Activated effector memory CD4-positive, alpha-beta T cell treated with Interleukin-2 at 50 U/mL for 16 hours (primary cell): ENCODE measurements at places on chromosomes 5 and 9.

DNA sequence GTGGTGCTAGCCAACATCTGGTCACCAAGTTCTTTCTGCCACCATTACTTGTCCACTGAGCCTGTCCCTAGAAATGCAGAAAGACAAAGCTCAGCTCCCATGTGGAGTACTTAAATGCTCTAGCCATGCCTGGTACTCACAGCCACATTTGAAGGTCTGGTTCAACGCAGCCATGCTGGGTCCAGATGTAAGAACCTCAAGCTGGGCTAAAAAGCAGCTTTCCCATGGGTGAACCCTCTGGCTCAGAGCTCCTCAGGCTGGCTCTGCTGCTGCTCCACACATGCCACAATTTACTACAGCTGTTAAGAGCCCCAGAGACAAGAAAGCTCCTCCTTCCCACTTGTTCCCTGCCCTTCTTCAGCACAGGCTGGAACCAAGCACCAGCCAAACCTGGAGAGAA, 97.1 kb upstream of the LRRTM2 start:
- no peak for DNase-seq

DNA sequence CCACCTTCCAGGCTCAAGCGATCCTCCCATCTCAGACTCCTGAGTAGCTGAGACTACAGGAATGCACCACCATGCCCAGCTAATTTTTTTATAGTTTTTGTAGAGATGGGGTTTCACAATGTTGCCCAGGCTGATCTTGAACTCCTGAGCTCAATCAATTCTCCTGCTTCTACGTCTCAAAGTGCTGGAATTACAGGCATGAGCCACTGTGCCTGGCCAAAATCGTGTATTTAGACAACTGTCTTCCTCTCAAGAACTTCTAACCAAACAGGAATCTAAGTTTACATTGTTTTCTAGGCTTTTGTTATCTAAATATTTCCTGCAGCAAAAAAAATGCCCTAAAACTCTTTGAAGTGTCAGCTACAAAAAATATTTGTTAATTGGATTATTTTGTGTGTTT, 78.8 kb downstream of the NLN start:
- no peak for DNase-seq

GRCh38 chr5:154620411-154620810, 134.8 kb upstream of the LARP1 start:
- DNase-seq, result no peak

- no peak for DNase-seq
Observed at GRCh38 chr5:32100691-32101302, 73.3 kb downstream of the GOLPH3 start.

- DNase-seq, result no peak
Observed at GRCh38 chr5:154015071-154015693, 23.5 kb downstream of the FAM114A2 start.

DNA sequence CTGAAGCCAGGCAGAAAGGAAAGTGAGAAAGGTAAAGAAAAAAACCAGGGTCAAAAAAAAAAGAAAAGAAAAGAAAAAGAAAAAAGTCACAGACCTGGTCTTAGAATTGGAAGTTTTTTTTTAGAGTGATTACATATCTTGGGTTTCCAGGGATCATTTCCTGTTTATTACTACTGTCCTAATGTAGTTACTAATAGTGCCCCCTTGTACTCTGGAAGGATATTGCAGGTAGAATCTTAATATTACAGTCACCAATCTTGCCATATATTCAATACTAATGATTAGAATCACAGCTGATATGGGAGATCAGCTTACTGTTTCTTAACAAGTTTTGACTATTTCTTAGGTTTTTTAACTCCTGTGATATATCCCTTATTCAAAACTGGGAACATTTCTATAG, 543.2 kb upstream of the CDH6 start:
- DNase-seq, result no peak
